ENCODE measurements at places on chromosomes 4 and X. TPM values are rescaled to one million over a fixed set of nuclear protein-coding genes. Genes with fewer than 3 reads are reported as not detected.

DNA sequence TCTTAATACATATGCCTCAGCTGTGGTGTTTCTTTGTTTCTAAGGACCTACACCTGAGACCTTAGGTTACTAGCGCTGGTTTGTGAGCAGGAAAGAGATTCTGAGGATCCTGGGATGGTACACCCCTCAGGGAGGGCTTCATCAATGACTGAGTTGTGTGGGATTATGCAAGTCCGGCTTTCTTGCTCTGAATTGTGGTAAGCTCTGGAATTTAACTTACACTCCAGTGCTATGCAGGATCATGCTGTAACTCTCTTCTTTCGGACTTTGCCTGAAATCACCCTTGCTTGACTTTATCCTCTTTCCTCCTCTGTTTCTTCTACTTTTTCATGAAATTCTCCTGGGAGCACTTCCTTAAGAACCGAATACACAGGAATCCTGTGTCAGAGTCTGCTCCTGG, 431.5 kb upstream of the BOD1L1 start:
- no peak for DNase-seq

GRCh38 chr4:1988327-1988724, 20.4 kb downstream of the NELFA start:
- DNase-seq = peak; percentile 48

DNA sequence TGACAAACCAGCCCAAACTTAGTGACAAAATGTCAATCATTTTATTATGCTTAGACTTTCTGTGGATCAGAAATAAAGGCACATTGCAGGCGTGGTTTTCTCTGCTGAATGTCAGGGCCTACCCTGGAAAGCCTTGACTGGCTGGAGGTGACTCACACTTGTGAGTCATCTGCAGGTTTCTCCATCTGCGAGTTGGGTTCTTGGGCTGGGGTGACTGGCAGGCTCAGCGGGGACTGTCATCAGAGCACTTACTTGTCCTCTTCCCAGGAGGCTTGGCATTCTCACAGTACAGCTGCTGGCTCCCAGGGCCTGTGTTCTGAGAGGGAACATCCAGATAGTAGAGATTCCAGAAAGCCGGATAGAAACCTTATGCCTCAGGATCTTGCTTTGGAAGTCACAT, 153.8 kb upstream of the AGA start:
- DNase-seq = no peak

Gene FAT4
- total RNA-seq = 26.9 TPM

Gene EDNRA
- total RNA-seq = 7.3 TPM
